ENCODE measurements at places on chromosomes 13 and 19.

GRCh38 chr13:50444726-50445125 lies 398.8 kb downstream of the DLEU7 start:
- no peak for DNase-seq

DNA sequence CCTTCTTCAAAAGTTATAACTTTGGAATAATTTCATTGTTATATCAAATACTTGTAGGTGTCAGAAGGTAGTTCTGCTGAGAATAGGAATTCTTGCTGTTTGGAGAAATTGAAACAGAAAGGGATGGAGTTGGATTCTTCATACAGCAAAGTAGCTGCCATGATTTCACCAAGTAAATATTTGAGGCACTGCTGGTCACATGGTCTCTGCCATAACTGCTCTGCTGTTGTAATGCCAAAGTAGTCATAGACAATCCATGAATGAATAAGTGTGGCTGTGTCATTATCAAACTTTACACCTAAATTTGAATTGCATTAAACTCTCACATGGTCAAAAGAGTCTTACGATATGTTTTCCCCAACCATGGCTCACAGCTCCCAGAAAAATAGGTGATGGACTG lies 308.6 kb downstream of the GPC6 start:
- DNase-seq, result peak; percentile 6

DNA sequence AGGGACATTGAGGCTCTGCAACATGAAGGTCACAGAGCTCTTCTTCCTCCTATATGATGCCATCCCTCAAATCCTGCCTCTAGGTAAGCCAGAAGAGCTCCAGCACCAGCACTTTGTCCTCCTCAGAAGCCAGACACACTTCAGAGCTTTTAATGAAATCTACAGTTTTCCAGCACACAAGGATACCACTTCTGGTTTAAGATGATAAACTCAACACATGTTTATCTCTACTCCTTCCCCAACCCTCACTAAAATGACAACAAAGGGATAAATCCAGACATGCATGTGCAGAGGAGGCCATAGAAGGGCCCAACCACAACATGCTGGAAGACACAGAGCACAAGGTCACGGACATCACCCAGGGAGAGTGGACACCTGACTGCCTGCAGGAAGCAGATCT lies 195.3 kb downstream of the USP12 start:
- DNase-seq, result no peak

DNA sequence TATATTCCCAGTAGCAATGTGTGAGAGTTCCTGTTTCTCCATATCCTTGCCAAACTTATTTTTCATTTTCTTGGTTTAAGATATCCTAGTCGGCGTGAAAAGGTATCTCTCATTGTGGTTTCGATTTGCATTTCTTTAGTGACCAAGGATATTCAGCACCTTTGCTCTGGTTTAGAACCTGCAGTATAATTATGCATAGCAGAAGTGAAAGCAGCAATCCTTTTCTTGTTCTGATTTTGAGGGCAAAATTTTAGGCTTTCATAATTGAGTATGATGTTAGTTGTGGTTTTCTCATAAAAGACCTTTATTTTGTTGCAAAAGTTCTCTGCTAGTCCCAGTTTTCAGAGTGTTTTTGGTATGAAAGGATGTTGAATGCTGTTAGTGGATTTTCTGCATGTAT lies 491.0 kb downstream of the FGF9 start:
- no peak for DNase-seq

DNA sequence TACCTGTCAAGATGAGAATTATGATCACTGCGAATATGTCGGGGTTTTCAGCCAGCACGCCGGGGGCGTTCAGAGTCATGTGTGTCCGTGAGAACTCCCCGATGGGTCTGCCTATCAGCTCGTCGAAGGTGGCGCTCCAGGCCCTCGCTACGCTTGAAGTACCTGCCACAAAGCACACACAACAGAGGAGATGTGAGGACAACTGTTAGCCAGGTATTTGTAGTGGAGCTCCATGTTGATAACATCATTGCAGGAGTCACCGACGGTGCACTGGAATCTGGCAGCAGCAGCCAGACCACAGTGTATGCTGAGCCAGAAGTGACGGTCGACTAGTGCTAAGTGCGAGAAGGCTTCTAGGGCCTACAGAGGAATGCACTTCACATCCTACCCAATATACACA lies 62.7 kb downstream of the SLC7A1 start:
- no peak for DNase-seq

- DNase-seq, result no peak
Observed at GRCh38 chr13:113962386-113962785, 11.5 kb downstream of the C13orf46 start.

DNA sequence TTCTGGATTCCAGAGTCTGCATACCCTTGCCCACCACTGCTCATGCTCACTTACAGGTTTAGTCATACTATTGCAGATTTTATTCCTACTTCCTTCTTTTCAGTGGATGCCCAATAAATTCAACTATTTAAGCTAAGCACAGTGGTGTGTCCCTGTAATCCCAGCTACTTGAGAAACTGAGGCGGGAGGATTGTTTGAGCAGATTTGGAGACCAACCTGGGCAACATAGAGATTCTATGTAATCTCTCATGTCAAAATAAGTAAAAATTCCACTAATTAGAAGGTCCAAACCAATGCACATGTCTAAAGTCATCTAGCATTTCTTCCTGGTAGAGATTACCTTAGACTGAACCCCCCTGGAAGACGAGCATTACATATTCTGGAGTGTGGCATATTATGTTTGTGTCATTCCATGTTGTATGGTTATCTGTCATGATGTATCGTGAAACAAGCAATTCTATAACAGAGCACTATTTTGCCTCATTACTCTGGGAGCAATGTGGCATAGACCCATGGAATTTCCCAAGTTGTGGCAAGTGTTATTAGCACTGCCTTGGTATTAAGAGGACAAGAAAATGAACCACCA lies 8.3 kb downstream of the HMGB1 start:
- no peak for DNase-seq

GRCh38 chr13:40061466-40062450 lies 406.3 kb downstream of the COG6 start:
- no peak for DNase-seq

DNA sequence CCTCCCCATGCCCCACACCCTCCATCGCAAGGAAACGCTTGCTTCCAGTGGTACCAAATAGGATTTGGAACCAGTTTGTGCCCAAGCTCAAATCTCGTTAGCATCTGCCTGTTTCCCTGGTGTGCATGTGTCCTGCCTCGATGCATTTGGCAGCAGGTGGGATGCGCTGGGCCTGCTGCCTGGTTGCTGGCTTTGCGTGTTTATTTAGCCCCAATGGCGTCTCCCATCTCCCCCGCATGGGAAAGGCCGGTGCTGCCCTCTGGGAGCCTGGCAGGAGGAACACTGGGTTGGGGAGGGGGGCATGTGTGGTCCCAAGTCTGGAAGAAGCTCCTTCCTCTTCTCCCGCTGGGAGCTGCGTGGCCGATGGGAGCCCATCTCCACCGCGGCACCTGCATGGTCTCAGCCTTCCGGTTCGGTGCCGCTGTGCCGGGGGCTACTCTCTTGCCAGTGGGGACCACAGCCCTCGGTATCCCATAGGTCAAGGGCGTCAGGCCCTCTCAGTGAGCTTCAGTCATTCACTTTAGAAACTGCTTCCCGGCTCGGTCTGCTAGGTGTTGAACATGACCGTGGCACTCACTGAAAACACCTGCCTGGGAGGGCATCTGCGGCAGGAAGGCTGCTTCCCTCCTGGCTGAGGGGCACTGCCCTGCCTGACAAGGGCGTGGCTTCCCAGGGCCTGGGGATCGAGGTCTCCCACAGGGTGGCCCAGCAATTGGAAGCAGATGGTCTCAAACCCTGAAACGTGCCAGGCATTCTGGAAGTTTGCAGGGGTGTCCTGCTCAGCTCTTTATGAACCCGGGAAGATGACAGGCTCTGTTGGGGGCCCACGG lies 11.8 kb upstream of the F7 start:
- DNase-seq, result no peak

DNA sequence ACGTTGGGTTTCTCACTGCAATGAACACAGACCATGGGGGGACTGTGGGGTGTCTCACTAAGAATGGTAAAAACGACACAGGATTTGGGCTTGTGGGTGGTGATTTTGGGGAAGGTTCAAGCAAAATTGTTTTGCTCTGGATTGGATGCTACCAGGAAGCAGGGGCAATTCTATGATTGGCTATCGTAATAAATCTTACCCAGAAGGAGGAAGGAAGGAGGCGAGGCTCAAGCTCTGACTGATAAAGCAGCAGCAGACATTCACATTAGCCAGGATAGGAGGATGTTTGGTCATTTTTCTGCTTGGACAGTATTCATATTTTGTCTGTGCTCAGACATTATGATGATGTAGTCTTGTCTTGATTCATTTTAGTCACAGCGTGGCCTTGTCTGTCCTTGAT lies 1.5 kb downstream of the ZNF576 start:
- DNase-seq, result no peak

DNA sequence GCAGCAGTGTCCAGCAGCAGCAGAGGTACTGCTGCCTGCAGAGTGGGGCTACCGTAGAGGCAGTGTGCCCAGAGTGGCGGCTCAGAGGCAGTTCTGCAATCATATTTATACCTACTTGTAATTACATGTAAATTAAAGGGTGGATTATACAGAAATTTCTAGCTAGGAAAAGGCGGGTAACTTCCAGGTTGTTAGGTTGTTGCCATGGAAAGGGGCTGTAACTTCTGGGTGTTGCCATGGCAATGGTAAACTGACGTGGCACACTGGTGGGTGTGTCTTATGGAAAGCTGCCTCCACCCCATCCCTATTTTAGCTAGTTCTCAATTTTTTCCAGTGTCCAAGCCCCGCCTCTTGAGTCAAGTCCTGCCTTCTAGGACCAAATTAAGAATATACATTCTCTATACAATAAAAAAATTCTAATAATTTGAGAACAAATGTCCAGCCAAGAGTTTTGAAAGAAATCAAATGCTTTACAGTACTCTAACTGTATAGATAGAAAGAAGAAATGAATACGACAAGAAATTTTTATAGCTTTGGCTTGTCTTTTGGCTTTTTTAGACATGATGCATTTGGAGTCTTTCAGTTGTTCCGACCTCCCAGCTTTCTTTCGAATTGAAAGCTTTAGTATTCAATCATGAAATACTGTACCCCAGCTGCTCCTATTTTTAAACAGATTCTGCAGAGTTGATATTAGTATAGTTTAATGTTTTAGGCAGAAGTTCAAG lies 816.6 kb downstream of the DIAPH3 start:
- no peak for DNase-seq

Measured in H54 (cell line).